ENCODE measurements at places on chromosomes 3 and 15.

DNA sequence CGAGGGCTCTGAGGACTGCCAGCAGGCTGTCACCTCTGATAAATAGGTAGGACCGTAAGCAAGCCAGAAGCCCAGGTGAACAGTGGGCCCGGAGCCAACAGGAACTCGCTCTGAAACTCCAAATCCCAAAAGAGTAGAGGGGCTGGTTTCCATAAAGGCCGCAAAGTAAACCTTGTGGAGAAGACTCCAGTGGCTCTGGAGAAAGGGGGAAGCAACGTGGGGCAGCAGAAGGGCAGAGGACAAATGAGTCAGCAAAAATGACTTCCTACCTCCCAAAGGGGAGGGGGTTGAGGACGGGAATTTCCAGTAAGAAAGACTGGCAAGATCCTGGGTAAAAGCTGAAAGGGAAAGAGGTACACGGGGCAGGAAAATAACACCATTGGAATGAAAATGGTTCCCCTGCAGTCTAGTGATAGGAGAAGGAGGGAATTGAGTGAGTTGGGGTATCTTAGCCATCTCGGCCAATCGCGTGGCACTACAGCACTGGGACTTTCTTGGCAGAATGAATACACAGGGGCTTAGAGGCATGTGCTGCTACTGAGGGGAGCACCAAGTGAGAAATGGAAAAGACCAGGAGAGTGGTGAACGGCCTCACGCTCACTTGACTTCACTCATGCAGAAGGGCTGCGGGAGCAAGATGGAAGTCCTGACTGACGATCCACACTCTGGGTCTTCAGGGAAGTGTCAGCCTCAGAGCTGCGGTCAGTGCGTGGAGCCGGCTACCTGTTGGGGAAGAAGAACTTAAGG lies 33.2 kb downstream of the BMF start:
- no peak for DNase-seq

DNA sequence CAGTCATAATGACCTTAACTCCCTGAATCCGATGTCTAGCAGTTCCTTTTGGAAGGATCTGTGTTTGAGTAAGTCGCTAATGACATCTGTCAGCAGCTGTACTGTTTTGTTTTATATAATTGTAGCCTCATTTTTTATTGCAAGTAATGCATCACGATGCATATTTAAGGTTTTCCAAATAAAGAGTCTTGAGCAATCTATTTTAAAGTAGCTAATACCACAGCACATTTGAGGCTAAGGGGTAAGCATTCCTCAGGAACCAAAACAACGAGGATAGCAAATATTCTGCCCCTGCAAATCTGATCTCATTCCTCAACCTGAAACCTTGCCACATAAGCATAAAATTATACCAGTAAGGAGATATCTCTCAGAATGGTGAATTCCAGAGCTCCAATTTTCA lies 98.7 kb downstream of the TBC1D5 start:
- DNase-seq, result no peak

GRCh38 chr15:68518046-68518445 lies 60.7 kb upstream of the CORO2B start:
- no peak for DNase-seq

- no peak for DNase-seq
These were observed 955.0 kb upstream of the ALCAM start for GRCh38 chr3:104411757-104412156.

DNA sequence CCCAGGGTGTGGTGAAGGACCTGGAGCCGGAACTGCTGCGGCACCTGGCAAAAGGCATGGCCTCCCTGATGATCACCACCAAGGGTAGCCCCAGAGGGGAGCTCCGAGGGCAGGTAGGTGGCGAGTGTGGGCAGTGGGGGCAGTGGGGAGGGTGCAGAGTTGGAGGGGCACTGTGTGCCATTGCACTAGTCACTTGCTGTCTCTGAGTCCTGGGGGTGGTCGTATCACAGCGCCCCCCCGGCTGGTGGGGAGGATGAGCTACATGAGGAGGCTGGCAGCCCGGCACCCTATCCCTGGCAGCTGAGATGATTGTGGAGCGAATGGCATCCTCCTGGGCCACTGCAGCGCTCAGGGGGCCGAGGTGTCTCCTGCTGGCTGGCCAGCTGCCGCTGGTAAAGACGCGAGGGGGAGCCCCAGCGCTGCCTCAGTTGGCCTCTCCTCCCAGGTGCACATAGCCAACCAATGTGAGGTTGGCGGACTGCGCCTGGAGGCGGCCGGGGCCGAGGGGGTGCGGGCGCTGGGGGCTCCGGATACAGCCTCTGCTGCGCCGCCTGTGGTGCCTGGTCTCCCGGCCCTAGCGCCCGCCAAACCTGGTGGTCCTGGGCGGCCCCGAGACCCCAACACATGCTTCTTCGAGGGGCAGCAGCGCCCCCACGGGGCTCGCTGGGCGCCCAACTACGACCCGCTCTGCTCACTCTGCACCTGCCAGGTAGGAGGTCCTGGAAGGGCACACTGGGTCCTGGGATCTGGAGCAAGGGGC lies 6.4 kb downstream of the CHRD start:
- no peak for DNase-seq

- no peak for DNase-seq
These were observed 5.0 kb downstream of the NR2F2 start for GRCh38 chr15:96335411-96336024.

GRCh38 chr15:38084289-38084688 lies 149.8 kb downstream of the TMCO5A start:
- peak; percentile 28 for DNase-seq

- no peak for DNase-seq
These were observed 64.4 kb downstream of the SLC9A9 start for GRCh38 chr3:143783851-143784370.

- DNase-seq, result no peak
These were observed 236.6 kb downstream of the MFSD1 start for GRCh38 chr3:159038405-159038804.

DNA sequence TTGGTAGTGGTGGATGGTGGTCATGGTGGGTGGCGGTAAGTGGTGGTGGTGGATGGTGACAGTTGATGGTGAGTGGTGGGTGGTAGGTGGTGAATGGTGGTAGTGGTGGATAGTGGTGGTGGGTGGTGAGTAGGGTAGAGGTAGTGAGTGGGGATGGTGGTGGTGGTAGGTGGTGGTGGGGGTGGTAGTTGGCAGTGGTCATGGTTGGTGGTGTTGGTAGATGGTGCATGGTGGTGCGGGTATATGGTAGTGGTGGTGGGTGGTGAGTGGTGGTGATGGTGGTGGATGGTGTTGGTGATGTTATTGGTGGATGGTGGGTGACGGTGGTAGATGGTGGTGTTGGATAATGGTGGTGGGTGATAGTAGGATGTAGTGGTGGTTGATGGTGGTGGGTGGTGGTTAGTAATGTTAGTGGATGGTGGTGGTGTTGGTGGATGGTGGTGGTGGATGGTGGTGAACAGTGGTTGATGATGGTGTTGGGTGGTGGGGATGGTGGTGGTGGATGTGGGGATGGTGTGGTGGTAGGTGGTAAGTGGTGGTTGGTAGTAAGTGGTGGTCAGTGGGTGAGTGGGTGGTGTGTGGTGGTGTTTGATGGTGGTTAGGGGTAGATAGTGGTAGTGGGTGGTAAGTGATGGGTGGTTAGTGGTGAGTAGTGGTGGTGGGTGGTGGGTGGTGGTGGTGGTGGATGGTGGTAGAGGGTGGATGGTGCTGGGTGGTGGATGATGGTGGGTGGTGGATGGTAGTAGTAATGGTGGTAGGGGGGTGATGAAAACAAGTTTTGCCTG lies 16.7 kb upstream of the RIOX2 start:
- DNase-seq, result no peak

- DNase-seq, result peak; percentile 17
These were observed at the start of gene CHL1 for GRCh38 chr3:196311-197148. CHL1 (plus strand) TSS chr3:196763; CDS start chr3:319777, 123,014 bp downstream.

GRCh38 chr3:125107861-125108567 lies 52.2 kb upstream of the HEG1 start:
- DNase-seq, result peak; percentile 71

DNA sequence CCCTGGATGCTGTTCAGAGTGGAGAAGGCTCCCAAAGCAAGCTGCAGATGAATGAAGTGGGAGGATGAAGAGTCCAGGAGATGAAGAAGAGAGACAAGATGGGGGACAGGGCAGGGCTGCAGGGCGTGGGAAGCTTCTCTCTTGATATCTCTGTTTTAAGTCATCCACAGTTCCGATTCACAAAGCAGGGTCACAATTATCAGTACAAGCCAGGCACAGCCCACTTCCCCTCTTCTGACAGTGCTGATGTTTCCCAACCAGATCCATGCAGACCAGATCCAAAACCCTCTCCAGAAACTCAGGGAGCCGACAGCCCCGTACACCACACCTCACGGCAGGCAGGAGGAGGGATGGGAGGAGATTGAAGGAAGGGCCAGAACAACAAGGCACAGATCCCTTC lies 31.1 kb downstream of the NTRK3 start:
- no peak for DNase-seq

GRCh38 chr3:31701286-31701685 lies 168.6 kb downstream of the STT3B start:
- DNase-seq, result no peak

DNA sequence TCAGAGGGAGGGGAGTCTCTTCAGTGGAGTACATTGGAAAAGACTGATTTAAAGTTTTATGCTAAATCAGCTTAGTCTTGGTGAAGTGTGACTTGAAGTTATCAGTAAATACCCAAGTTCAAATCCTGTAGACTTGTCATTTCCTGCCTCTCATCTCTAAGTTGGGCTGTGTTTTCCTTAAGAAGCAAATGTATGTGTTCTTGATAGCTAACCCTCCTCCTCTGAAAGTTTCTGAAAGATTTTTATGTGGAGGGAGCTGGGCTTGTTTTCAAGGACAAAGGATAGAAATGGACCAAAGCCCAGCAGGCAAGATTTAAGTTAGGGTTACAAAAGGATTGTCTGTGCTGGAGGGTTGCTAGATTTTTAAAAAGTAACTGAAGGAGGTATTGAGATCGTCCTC lies 4.2 kb downstream of the MAPKBP1 start:
- DNase-seq, result no peak

GRCh38 chr3:98564282-98565005 lies 29.0 kb downstream of the CPOX start:
- no peak for DNase-seq

GRCh38 chr3:43506644-43507043 lies 115.2 kb downstream of the ANO10 start:
- no peak for DNase-seq

GRCh38 chr15:70532531-70533186 lies 230.7 kb downstream of the UACA start:
- DNase-seq, result no peak

DNA sequence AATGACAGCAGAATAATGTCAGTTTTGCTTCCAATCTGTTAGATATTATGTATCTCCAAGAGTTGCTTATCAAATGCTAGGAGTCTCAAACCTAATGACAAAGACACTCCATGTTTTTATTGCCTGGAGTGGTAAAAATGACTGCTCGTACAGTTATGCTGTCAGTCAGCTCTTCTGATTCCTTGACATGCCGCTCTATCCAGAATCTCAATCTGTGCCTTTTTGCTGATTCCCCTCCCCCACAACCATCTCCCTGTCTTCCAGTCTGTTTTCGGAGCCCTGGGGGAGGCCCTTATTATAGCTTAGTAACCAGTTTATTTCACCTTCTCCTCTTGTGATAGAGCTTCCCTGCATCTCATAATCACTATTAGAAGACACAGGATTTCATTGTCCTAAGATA lies 2.6 kb downstream of the MKRN2 start:
- DNase-seq, result no peak

GRCh38 chr3:113219605-113220300 lies 8.4 kb downstream of the BOC start:
- DNase-seq, result no peak

GRCh38 chr3:159733194-159733860 lies 255.3 kb upstream of the IL12A start:
- no peak for DNase-seq

- DNase-seq, result no peak
These were observed 7.2 kb upstream of the DGKG start for GRCh38 chr3:186369217-186369616.

- peak; percentile 69 for DNase-seq
These were observed 25.0 kb downstream of the ADAM10 start for GRCh38 chr15:58724466-58724865.

GRCh38 chr3:55297245-55297644 lies 189.9 kb downstream of the WNT5A start:
- DNase-seq, result no peak

DNA sequence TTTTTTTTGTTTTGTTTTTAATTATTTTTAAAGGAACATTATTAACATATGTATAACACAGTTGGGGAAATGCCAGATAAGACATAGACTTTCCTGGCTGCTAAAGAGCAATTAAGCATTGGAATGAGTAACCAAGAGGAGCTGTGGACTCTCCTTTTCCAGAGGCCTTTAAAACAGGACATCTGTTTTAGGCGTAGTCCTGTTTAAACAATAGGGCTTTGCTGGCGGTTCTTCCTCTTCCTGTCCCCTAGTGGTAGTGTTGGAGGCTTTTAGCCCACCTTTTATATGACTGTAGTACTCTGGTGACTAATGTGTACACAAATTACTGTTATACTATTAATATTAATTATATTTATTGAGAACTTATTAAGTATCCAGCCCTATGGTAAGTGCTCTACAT lies 81.9 kb downstream of the PPARG start:
- DNase-seq, result no peak

DNA sequence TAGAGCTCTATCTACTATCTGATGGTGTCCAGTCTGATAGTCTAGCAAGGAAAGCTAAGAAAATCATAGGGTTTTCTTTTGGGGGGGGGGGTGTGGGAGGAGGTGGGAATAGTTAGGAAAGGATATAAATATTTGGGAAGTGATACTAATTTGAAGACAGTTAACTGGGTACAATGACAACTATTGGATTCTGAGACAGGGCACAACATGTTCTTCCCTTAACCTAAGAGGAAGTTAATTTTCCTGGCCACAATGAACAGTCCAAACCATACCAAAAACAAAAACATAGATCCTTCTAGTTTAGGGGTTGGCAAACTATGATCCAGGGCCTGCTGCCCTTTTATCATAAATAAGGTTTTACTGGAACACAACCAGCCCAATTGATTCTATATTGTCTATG lies 10.0 kb upstream of the HCLS1 start:
- DNase-seq, result no peak

DNA sequence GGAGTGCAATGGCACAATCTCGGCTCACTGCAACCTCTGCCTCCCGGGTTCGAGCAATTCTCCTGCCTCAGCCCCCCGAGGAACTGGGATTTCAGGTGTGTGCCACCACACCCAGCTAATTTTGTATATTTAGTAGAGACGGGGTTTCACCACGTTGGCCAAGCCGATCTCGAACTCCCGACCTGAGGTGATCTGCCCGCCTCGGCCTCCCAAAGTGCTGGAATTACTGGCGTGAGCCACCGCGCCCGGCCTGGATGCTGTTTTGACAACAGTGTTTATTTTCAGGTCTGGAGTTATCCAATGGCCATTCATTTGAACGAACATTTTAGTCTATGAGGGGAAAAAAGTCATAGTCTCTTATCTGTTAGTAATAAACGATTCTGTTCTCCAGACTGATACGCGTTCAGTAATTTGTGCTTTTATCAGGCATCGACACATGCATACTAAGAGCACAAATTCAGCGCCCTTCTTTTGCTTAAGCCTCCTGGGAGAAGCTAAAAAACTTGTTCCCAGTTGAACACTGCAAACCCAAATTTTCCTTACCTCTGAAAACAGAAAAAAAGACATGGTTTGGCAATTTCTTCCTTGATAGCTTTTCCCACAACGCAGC lies 1.3 kb downstream of the B3GALNT1 start:
- no peak for DNase-seq

GRCh38 chr3:106635271-106635670 lies 742.0 kb upstream of the CCDC54 start:
- DNase-seq, result no peak

Measured in GM10248 (cell line).